NCI-H69 (cell line): ENCODE measurements at places on chromosomes 7 and 10.

DNA sequence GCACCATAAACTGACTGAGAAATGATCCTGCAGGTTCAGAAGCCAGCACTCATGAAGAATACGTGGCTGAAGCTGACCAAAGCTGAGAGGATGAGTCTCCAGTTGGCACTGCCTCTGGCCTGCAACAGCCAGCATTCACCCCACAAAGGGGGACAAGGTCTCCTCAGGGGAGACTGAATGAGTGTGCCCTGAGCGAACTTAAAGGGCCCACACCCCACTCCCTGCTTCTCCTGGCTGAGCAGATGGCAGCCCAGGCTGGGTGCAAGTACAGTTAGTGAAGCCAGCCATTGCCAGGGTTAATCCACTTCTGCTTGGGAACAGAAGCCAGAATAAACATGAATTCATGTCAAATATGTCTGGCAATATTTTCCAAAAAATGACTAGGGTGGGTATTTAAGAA is 98.1 kb downstream of the PPP1R17 start:
- no peak for DNase-seq

DNA sequence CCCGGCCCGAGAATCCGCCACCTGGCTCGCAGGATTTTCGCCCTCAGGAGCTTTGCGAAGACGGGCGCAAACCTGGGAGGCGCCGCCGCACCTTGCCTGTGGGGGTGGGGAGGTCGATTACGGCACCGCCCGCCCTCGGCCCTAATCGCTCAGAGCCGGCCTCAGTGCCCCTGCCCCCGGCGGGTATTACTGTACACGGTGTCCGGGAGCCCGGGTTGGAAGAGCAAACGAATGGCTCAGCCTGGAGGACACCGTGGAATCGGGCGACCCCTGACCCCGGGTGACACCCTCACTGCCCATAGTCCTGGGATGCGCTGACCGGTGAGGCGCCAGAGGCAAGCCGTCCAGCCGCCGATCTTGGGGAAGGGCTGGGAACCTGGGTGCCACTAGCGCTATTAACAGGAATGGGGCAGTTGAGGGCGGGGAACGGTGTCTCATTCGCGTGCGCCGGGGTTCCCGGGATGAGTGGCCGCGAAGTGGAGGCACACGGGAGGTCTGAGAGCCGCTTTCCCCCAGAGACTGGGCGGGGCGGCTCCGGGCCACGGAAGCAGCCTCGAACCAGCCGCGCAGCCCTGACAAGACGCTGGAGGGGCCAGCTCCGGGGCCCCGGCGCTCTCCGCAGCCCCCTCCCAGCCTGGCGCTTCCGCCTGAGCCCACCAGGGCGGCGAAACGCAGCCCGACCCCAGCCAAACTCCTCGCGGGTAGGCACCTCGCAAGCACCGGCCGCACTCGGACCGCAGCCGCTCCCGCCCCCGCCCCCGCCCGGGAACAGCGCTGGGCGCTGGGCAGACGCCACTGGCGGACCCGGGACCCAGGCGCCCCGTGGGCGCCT is 167.5 kb downstream of the NRF1 start:
- peak; percentile 65 for DNase-seq

GRCh38 chr7:21256310-21256877 is 171.5 kb upstream of the SP4 start:
- DNase-seq, result peak; percentile 84

DNA sequence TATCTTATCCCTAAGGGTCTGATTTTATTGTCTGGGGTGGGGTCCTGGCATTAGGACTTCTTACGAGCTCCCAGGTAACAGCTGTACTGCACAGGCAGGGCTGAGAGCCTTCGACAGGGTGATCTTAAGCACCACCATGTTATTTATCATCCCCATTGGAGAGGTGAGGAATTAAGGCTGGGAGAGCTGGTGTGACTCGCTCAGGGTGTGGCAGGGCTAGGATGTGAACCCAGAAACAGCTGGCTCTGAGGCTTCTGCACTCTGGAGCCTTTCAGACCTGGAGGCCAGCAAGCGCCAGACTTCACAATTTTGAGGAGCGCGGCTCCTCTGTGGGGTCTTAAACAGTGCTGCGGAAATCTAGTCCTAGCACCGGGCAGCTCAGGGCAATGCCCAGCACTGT is 27.4 kb upstream of the NDST2 start:
- no peak for DNase-seq

GRCh38 chr10:86728056-86728455 is 28.4 kb upstream of the BMPR1A start:
- no peak for DNase-seq

GRCh38 chr7:30382607-30383006 is 96.0 kb downstream of the NOD1 start:
- no peak for DNase-seq

DNA sequence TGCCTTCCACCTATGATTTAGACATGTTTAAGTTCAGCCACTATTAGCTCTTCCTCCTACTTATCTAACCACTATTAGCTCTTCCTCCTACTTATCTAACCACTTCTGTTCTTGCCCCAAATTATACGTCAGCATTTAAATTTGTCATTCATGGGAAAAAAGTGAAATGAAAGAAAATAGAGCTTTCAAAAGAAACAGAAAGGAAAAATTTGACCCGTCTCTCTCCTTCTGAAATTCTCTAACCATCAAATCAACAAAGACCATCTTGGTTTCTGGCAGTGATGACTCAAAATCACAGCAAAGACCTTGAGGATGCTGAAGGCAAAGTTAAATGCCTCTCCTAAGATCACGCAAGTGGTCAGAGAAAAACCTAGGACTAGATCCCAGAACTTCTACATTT is 2.6 kb downstream of the LIPA start:
- DNase-seq, result no peak

GRCh38 chr7:44632196-44632595 is 25.8 kb downstream of the OGDH start:
- no peak for DNase-seq

DNA sequence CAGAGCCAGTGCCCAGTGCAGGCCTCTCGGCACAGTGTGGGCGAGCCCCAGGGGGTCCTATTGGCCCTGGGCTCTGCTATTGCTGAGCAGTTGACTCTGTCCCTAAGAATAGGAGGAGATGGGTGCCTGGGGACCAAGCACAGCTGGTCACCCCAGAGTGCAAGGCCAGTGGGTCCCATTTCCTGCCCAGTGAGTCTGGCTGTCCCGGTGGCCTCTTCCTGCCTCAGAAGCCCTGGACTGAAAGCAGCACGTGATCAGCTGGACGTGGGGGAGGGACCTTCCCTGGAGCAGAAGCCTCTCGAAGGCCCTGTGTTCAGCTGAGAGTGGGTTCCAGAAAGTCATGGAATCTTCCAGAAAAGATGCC is 42.0 kb downstream of the PWWP2B start:
- no peak for DNase-seq

GRCh38 chr10:5544216-5544805 is 19.6 kb downstream of the CALML3 start:
- DNase-seq, result no peak

- no peak for DNase-seq
Observed at GRCh38 chr10:19421674-19422073, 373.1 kb downstream of the MALRD1 start.

DNA sequence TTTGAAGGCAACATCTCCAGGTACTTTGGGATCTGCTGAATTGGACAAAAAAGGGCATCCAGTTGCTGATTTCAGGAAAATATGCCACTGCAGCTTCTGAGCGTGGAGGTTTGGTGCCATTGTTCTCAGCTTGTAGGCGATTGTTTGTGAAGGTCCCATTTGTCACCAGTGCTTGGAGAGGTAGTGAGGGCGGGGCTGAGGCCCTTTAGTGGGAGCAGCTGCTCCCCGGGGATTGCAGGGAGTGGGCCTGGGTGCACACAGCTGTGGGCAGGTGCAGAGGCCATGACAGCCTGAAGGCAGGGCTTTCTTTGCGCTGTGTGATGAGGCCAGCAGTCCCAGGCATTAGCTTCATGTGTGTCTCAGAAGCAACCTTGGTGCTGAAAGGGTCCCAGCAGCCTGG is 3.9 kb downstream of the FAM20C start:
- no peak for DNase-seq

DNA sequence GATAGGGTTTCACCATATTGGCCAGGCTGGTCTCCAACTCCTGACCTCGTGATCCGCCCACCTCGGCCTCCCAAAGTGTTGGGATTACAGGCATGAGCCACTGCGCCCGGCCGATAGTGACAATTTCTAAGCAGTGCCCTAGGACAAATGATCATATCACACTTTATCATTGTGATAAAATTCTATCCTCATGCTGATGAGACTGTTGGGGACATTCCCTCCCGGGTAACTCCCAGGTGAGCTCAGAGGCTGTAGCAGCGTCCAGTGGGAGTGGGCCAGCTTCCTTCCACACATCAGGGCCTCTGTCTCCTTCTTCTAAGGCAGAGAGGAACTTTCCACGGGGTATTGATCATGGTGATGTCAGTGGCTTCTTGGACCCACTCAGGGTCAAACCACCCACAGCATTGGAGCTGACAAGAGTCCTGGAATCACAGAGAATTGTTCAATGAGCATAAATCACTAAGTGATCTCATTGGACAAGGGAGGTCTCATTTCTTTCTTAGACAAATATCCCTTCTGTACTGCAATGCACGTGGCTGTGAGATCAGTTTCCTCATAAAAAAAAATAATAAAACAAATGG is 256.1 kb downstream of the KLF6 start:
- no peak for DNase-seq

GRCh38 chr7:30906515-30907240 is 5.0 kb upstream of the AQP1 start:
- no peak for DNase-seq

GRCh38 chr7:99019523-99020412 is 124.1 kb downstream of the SMURF1 start:
- no peak for DNase-seq

DNA sequence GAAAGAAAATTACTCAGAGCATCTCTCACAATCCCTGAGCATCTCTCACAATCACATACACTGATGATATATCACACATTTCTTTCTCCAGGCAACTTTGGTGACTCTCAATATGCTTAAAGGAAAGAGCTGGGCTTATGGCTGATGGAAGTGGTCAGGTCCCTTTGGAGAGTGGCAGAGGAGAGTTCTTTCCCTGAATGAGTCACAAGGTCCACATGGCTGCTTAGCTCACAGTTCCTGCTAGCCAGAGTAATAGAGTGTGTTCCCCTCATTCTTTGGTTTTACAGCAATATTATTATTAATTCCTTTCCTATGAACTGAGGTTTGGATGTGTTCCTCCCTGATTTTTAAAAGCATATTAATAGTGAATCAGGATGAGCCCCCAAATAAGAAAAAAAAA is 287.4 kb downstream of the C7orf25 start:
- DNase-seq, result no peak

- DNase-seq, result peak; percentile 69
Observed at GRCh38 chr7:27576360-27576944, 86.2 kb downstream of the HIBADH start.

DNA sequence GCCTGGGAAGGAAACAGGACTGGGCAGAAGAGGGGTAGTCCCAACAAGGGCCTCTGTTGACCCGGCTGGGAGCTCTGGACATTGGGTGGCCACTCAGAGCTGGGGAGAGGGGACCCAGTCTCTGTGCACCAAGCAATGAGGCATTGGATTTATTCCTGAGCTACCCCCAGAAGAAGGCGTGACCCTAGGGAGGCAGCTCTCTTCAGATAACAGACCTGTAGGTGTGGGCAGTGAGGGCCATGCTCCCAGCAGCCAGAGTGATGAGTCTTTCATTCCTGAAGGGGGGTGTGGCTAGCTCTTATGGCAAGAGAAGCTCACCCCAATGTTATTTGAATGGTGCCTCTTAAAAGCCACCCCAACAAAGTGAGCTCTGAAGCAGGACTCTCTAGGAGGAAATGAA is 20.4 kb downstream of the TEX36 start:
- no peak for DNase-seq

DNA sequence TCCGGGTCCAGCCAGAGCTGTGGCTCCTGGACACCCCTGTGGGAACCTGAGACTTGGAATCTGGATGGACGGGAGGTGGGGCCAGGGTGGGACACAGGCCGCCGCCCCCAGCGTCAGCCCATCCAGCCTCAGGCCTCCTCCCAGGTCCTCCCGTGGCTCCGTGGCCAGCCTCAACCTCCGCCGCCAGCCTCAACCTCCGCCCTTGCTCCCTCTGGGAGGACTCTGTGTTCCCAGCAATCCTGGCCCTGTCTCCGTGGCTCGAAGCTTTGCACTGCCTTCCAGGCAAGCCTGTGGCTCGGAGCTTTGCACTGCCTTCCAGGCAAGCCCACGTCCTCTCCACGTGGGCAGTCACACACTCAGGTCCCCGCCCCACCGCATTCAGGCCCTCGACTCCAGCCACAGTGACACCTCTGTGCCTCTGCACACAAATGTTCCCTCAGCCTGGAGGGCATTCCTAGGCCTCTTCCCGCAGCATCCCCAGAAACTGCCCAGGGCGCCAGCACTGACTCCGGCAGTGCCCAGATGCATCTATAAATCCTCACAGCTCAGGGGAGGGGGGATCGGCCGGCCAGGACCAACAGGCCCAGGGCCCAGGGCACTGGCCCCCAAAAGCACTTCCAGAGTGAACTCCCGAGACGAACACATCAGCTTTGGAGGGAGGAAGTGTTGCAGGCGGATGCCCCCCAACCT is 44.7 kb upstream of the PDGFA start:
- no peak for DNase-seq

- no peak for DNase-seq
Observed at GRCh38 chr7:92557808-92558362, 29.3 kb downstream of the RBM48 start.

DNA sequence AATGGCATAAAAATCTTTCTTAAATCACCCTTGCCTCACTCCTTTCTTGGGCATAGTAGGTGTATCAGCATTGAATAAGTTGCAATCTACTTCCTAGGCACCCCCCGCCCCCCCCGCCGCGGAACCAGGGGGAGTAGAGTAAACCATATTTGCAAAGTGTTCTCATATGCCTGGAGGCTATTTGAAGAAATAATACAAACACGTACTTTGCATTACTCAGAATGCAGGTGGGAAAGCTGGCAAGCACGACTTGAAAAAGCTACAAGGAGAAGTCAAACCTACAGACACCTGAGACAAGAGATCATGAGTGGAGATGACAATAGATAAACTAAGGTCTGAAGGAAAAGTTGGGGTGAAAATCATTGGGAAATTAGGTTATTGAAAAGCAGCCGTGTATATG is 65.6 kb downstream of the POM121L12 start:
- DNase-seq, result peak; percentile 60

DNA sequence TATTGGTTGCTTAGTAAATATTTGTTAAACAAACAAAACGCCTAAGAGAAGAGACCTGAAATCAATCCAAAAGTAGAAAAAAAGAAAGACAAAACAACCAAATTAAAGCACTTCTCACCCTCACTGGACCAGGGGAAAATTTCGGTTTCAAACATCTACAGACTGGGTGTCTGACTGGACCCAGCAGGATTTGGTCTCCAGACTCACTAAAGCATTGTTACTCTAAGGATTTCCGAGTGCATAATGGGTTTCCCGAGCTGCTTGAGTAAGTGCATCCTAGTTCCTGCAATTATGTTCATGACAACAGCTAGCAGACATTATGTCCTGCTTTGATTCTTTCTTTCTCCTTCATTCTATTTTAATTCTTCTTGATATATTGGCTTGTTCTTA is 51.8 kb upstream of the FAM3C start:
- peak; percentile 50 for DNase-seq
